NCI-H1105 (cell line): ENCODE measurements at places on chromosomes 16 and 17.

- DNase-seq: no peak
These were observed 28.0 kb downstream of the CACNA1G start for GRCh38 chr17:50588391-50589049.

- DNase-seq: no peak
These were observed 231.8 kb downstream of the C16orf95 start for GRCh38 chr16:87085441-87085840.

GRCh38 chr16:89478576-89479221 lies 11.7 kb downstream of the ANKRD11 start:
- no peak for DNase-seq

- DNase-seq: no peak
These were observed 39.9 kb downstream of the USP32 start for GRCh38 chr17:60352071-60352470.

DNA sequence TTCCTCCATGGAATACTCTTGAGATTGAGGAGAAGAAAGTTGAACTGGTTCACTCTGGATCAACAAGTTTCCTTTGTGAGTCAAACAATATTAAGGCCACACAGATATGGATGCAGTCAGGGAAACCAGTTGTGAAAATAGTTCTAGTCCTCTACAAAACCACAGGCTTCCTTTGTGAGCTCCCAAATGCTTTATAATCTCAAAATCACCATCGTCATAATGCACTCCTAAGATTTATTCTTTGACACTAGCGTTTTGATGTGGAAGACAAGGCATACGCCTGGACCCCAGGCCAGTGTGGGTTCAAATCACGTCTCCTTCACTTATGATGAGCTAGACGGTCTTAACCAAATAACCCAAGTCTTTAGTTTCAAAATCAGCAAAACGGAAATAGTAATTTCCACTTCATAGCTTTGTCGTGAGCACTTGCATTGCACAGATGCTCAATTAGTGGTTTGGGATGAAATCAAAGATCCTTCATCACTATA lies 142.6 kb downstream of the STX8 start:
- DNase-seq: no peak

- DNase-seq: peak; percentile 82
These were observed 454 bp downstream of the CCDC40 start for GRCh38 chr17:80036715-80037477.

DNA sequence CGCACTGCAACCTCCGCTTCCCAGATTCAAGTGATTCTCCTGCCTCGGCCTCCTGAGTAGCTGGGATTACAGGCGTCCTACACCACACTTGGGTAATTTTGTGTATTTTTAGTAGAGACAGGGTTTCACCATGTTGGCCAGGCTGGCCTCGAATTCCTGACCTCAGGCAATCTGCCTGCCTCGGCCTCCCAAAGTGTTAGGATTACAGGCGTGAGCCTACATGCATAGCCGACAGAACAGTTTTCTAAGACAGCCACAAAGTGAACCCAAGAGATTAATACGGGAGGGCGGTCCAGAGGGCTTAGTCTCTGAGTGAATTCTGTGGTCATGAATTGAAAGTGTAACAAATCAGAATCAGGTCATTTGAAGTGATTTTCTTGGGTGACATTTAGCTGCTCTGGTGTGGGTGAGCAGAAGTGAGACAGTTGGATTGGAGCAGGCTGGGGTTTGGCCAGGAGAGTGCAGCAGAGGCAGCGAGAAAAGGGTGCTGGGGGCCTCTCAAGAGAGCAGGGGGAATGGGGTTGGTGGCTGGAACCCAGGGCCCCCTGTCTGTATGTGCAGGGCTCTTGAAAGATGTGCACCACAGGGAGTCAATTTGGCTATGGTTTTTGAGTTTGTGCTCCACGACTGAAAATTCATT lies 231.4 kb upstream of the WSCD1 start:
- DNase-seq: no peak

DNA sequence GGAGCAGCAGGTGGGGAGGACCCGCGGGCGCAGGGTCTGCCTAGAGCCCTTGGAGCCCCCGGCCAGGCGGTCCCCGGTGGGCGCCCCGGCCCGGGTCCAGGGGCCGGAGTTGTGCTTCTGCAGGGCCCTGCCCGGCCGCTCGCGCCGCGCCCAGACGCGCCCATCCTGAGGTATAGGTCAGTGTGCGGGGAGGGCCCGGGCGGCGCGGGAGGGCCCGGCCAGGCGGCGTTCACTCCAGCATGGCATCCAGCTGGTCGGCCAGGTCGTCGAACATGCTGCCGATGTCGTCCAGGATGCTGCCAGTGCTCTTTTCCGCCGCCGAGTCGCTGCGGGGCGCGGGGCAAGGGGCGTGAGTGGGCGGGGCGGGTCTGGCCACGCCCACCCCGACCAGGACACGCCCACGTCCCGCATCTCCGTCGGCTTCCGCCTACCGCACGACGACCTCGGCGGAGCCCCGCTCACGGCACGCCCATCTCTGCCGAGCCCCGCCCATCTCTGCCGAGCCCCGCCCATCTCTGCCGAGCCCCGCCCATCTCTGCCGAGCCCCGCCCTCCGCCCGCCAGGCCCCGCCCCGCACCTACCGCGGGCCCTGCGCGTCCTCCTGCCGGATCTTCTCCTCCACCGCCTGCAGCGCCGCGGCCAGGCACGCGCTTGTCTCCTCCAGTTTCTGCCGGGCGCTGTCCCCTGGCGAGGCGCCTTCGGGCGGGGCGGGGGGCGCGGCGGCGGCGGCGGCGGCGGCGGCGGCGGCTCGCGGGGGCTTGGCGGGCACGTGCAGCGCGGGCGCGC lies 17.9 kb downstream of the CASKIN1 start:
- no peak for DNase-seq

DNA sequence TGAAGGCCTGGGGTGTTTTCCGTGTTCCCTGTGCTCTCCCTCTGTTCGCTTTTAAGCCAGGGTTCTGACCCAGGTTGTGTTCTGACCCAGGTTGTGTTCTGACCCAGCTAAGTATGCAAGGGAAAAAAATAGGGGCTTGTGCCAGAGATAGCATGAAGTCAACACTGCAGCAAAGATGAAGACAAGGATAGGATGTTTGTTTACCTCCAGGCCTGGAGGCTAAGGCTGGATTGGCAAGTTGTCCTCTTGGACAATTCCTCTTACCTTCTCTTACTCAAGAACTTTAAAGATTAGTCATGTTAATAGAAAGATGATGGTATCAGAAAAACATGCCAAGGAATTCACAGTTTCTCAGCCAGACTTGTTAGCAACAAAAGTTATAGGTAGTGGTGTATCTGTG lies 19.4 kb downstream of the LYRM9 start:
- no peak for DNase-seq

DNA sequence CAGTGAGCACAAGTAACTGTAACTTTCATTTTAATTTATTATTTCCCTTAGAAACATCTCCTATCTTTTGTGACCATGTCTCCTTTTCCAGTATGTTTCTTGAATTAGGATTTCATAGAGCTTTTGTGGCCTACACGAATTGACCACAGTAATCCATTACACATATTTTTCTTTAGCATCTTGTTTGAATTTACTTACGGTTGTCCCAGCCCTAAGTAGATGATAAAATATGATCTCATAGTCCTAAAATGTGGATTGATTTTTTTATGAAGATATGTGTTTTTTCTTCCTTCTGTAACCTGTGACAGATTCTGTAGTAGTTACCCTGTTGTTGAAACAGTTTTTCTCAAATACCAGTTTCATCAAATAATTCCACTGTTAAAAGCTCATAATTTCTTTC lies 61.5 kb downstream of the NF1 start:
- no peak for DNase-seq

GRCh38 chr16:13554005-13554404 lies 365.9 kb upstream of the ERCC4 start:
- no peak for DNase-seq

DNA sequence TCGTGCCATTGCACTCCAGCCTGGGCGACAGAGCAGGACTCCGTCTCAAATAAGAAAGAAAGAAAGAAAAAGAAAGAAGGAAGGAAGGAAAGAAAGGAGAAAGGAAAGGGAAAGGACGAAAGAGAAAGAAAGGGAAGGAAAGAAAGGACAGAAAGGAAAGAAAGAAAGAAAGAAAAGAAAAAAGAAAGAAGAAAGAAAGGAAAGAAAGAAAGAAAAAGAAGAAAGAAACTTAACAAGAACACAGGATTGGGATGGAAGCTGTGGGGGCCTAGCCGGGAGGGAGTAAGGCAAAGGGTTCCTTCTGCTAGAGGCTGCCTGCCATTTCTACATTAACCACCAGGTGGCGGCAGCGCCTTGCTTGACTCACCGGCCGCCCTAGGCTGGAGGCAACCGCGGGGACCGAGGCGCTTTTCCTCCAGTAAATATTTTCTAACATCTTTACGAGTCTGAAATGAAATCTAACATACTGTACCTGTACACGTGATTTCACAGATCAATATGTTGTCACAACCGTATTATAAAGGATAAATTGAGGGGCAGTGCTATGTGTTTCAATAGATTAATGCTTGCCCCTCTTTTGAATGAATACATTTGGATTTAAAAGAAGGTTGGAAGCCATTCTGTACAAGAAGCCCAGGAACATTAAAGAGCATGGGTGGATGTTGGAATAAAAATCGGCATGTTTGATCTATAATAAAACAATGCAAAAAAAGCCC lies 6.1 kb downstream of the GJD3 start:
- peak; percentile 51 for DNase-seq

- no peak for DNase-seq
These were observed 7.0 kb upstream of the ZKSCAN2 start for GRCh38 chr16:25264597-25264996.

DNA sequence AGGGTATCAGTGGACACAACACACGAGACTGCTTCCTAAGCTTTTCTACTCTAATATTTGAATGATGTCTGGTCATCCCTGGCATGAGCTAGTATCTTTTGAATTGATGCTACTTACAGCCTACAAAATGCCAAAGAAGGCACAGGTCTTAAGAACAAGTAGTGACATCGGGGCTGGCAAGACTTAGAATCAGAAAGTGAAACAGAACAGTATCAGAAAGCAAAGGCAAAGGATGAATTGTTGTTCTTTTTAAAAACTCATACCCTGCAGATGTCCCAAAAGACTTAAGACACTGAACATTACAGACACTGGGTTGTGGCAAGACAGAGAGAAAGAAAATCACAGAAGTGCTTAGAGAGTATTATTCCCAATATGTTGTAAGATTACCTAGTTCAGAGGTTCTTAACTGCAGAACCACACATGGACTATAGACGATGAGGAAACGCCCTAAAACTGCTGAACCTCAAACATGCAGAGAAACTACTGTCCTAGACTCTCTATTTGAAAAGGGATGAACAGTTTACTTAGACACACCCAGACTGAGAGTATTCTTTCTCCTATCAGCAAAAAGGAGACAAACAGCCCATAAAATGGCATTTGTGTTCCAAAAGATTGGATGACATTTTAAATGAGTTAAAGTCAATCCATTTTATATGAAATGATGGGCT lies 12.5 kb downstream of the ZNF19 start:
- no peak for DNase-seq

DNA sequence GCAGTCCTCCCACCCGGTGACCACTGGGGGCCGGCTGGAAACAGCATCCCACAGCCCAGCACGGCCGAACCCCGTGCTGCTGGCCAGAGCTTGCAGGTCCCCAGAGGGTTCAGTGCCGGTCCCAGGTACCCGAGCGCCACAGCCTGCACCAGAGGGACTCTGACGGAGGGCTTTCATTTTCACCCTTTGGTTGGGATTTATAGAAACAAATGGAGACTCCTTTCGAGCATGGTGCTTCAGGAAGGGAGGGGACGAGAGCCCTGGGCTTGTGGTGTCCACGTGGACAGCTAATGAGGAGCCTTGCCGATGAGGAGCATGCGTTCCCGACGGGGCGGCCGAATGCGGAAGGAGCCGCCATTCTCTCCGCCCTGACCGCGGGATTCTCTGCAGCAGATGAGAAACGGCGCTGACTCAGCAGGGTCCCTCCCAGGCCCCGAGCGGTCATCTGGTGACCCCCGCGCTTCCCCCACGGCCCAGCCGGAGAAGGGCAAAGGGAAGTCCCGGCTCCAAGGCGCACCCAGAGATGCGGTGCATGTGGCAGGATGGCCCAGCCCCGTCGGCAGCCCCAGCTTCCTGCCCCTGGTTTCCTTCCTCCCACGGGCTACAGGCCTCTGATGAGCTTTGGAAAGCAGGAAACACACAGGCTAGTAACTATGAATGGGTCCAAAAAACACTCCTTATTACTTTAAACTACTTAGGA lies 9.8 kb downstream of the SLC38A10 start:
- no peak for DNase-seq

GRCh38 chr17:50117202-50118051 lies 12.5 kb downstream of the SAMD14 start:
- peak; percentile 31 for DNase-seq

DNA sequence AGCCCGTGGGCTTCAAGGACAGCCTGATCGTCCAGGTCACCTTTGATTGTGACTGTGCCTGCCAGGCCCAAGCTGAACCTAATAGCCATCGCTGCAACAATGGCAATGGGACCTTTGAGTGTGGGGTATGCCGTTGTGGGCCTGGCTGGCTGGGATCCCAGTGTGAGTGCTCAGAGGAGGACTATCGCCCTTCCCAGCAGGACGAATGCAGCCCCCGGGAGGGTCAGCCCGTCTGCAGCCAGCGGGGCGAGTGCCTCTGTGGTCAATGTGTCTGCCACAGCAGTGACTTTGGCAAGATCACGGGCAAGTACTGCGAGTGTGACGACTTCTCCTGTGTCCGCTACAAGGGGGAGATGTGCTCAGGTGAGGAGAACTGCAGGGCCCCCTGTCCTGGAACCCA lies 31.5 kb upstream of the EFCAB13 start:
- no peak for DNase-seq

DNA sequence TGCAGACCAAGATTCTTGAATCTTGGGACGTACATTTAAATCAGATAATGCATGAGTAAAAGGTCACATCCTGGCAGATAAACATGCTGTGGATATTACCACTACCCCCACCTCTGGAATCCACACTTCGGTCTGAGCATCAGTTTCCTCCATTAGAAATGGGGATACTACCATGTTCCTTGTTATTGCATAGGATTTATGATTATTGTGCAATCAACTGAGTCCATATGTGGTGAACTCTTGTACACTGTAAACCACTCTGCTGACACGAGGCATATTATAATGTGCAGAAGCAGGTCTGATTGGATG lies 108.7 kb downstream of the VAT1L start:
- no peak for DNase-seq
